Lung (tissue), 17 donors: ENCODE measurements at places on chromosomes 3 and 15. TPM values are rescaled to one million over a fixed set of nuclear protein-coding genes. Genes with fewer than 3 reads are reported as not detected.

DNA sequence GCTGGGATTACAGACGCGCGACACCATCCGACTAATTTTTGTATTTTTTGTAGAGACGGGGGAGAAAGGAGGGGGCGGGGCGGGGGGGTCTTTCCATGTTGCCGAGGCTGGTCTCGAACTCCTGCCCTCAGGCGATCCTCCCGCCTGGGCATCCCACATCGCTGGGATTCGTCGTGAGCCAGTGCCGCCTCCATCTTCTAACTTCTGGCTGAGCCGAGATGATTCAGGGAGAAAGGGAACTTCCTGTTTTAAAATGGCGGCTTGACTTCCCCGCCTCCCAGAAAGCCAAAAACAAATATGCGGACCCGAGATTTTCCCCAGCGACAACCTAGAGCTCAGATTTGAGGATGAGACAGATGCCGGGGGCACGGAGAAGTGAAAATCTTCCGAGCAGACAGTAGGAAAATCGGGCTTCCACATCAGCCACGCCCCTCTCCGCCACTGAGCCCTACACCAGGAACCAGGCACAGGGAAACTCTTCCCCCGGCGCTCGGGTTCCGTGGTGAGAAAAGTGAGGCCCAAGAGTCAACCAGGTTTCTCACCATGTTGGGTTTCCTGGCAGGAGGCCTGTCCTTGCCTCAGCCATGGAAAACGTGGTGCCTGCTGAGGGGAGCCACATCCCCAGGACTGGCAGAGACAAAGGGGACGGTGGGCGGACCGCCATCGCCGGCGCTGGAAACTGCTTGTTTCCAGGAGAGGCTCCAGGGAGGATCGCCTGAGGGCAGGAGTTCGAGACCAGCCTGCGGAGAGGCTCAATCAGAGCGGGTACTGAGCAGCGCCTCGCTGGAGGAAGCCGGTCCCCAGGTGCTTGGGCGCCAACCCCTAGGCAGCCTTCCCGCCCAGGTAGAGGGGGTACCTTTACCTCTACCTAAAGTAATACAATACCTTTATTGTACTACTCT is 18.7 kb downstream of the CHST14 start:
- no peaks in the 10 kb centered on the region for H3K36me3 ChIP-seq
- H3K27ac ChIP-seq, result no peak overlapping the region
- DNase-seq, result no peak
- no peaks in the 10 kb centered on the region for H3K4me1 ChIP-seq
- H3K27me3 ChIP-seq, result no peaks in the 10 kb centered on the region
- no peak overlapping the region for H3K4me3 ChIP-seq

- no peaks in the 10 kb centered on the region for H3K27me3 ChIP-seq
- no peak overlapping the region for H3K27ac ChIP-seq
- H3K36me3 ChIP-seq, result no peaks in the 10 kb centered on the region
- H3K4me1 ChIP-seq, result peaks cover 2% of the 10 kb centered on the region
- no peak overlapping the region for H3K4me3 ChIP-seq
These were observed 188.2 kb downstream of the MEGF11 start for GRCh38 chr15:66065325-66065724.

Gene FANCD2OS
- not detected for total RNA-seq

Gene TMEM212
- 11.5 TPM for total RNA-seq

Gene GUCA1C
- not detected for total RNA-seq

GRCh38 chr3:101784855-101785613 is 6.0 kb downstream of the NXPE3 start:
- H3K27me3 ChIP-seq, result no peaks in the 10 kb centered on the region
- H3K27ac ChIP-seq, result peak overlapping the region; percentile 87
- no peak for DNase-seq
- H3K4me1 ChIP-seq, result peaks cover 15% of the 10 kb centered on the region
- H3K36me3 ChIP-seq, result peaks cover 23% of the 10 kb centered on the region
- H3K4me3 ChIP-seq, result peak overlapping the region; percentile 31

Gene CCDC39
- 6.7 TPM for total RNA-seq

DNA sequence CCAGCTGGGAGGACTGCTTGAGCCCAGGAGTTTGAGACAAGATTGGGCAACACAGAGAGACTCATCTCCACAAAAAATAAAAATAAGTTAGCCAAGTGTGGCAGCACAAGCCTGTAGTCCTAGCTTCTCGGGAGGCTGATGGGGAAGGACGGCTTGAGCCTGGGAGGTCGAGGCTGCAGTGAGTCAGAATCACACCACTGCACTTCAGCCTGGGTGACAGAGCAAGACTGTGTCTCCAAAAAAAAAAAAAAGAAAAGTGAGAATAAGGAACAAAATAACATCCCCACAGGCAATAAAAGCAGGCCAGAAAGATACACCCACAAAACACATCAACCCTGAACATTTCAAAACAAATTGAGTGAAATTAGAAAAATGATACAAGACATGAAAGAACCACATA is 48.7 kb upstream of the OCA2 start:
- no peaks in the 10 kb centered on the region for H3K27me3 ChIP-seq
- no peak overlapping the region for H3K27ac ChIP-seq
- no peaks in the 10 kb centered on the region for H3K4me1 ChIP-seq

DNA sequence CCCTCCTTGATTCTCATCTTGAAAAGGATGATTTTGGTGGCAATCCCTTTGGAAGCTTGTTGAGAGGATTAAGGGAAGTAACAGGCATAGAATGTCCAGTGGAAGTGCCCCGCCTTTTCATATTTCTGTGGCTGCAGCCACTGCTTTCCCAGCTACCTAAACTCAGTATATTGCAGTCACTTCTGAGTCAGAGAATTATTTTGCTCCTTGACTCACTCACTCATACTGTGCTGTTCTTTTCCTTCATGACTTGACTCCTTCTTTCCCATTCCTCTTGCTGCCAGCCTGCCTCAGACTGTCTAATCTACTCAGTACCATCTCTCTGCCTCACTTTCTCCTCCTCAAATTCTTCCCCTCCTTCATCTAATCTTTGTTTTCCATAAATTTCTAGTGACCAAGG is 26.5 kb upstream of the POLR2M start:
- no peaks in the 10 kb centered on the region for H3K36me3 ChIP-seq
- H3K4me1 ChIP-seq, result no peaks in the 10 kb centered on the region
- H3K27me3 ChIP-seq, result no peaks in the 10 kb centered on the region
- DNase-seq, result no peak

- no peaks in the 10 kb centered on the region for H3K36me3 ChIP-seq
- no peak overlapping the region for H3K27ac ChIP-seq
- H3K4me3 ChIP-seq, result no peak overlapping the region
- no peaks in the 10 kb centered on the region for H3K4me1 ChIP-seq
- no peak for DNase-seq
These were observed 254.1 kb upstream of the ZNF717 start for GRCh38 chr3:76039431-76039830.

Gene BFSP2
- not detected for total RNA-seq

- H3K4me1 ChIP-seq, result peaks cover 11% of the 10 kb centered on the region
- DNase-seq, result no peak
- H3K36me3 ChIP-seq, result no peaks in the 10 kb centered on the region
- H3K27me3 ChIP-seq, result no peaks in the 10 kb centered on the region
- no peak overlapping the region for H3K4me3 ChIP-seq
These were observed 42.8 kb upstream of the SECISBP2L start for GRCh38 chr15:49088996-49089395.

Gene GADL1
- 2.4 TPM for total RNA-seq

- no peak overlapping the region for H3K27ac ChIP-seq
- H3K27me3 ChIP-seq, result no peaks in the 10 kb centered on the region
- H3K4me1 ChIP-seq, result peaks cover 6% of the 10 kb centered on the region
- no peak overlapping the region for H3K4me3 ChIP-seq
These were observed 93.4 kb downstream of the RBMS3 start for GRCh38 chr3:29374226-29374625.

- H3K27ac ChIP-seq, result no peak overlapping the region
- H3K4me1 ChIP-seq, result no peaks in the 10 kb centered on the region
- H3K36me3 ChIP-seq, result no peaks in the 10 kb centered on the region
- H3K27me3 ChIP-seq, result no peaks in the 10 kb centered on the region
These were observed 205.9 kb downstream of the CD47 start for GRCh38 chr3:107884719-107885460.

Gene GOLGA8A
- 73.1 TPM for total RNA-seq

- H3K27ac ChIP-seq, result peak overlapping the region; percentile 47
- H3K36me3 ChIP-seq, result no peaks in the 10 kb centered on the region
- H3K4me3 ChIP-seq, result no peak overlapping the region
- DNase-seq, result no peak
- no peaks in the 10 kb centered on the region for H3K27me3 ChIP-seq
These were observed 4.2 kb downstream of the STOML1 start for GRCh38 chr15:73987681-73988444.

Gene MOBP
- 0.14 TPM for total RNA-seq

- no peak overlapping the region for H3K27ac ChIP-seq
- H3K4me1 ChIP-seq, result no peaks in the 10 kb centered on the region
- H3K36me3 ChIP-seq, result no peaks in the 10 kb centered on the region
- DNase-seq, result no peak
These were observed 22.8 kb upstream of the GOLM2 start for GRCh38 chr15:44265757-44266156.

Gene TLE3
- total RNA-seq, result 72.1 TPM

DNA sequence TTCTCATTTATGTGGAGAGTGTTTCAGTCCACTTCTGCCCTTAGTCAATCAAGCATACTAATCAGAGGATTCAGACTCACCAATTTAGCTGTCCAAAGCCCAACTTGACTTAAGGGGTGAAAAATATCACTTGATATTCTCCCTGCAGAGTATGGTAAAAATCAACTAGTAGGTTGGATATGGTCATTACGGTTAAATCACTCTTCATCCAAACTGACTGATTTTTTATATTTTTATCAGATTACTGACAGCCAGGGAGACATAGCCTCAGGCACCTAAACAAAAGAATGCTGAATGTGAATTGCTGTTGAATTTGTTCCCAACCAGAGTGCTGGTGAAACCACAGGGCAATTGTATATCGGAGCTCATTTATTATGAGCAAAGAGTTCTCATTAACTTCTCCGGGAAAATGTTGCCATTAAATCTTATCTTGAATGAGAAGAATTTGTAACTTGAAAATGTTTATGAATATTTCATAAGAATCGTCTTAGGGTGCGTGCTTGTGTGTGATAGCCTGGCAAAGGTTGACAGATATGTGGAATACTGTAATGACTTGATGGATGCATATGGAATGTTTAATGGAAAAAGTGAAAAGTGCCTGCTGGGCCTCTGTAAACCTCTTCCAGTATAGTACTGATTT is 411.2 kb downstream of the NAALADL2 start:
- H3K27me3 ChIP-seq, result no peaks in the 10 kb centered on the region
- peaks cover 6% of the 10 kb centered on the region for H3K4me1 ChIP-seq
- H3K27ac ChIP-seq, result no peak overlapping the region

- DNase-seq, result no peak
- H3K4me3 ChIP-seq, result no peak overlapping the region
- no peaks in the 10 kb centered on the region for H3K4me1 ChIP-seq
- no peak overlapping the region for H3K27ac ChIP-seq
- no peaks in the 10 kb centered on the region for H3K36me3 ChIP-seq
These were observed 128.4 kb downstream of the ASB7 start for GRCh38 chr15:100730655-100731266.

DNA sequence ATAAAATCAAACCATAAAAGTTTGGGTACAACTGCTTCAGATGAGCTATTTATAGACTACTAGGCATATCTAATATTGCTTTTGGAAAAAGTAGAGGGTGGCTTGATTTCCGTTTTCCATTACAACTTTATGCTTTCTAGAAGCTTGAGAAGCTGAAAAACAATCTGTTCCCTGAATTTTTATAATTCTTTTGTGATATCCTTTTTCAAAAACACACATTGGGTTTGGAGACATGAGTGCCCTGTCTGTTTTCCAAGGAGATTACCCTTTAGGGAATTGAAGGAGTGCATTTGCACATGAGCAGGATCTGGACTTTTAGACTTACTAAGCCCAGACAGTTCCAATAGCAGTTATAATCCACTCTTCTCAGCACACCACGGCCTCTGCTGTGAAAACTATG is 49.5 kb upstream of the FILIP1L start:
- peaks cover 3% of the 10 kb centered on the region for H3K36me3 ChIP-seq
- no peak overlapping the region for H3K4me3 ChIP-seq
- no peak overlapping the region for H3K27ac ChIP-seq
- H3K4me1 ChIP-seq, result peaks cover 9% of the 10 kb centered on the region
- DNase-seq, result no peak

DNA sequence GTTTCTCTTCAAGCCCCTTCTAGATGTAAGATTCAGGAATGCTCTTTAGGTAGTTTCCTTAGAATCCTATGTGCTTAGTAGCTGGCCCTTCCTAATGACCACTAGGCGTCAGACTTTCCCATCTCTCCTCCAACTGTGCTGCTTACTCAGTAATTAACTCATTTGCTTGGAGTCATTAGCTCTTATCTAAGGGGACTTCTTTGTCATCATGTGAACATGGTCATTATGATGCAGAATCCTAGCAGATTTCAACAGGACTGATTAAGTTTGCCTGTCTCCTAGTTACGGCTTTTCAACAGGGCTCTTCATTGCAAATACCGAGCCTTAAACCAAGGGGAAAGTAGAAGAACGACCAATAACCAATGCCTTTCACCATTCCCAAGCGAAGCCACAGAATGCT is 46.4 kb downstream of the GJD2 start:
- H3K27ac ChIP-seq, result no peak overlapping the region
- H3K27me3 ChIP-seq, result no peaks in the 10 kb centered on the region
- peak; percentile 75 for DNase-seq
- no peaks in the 10 kb centered on the region for H3K4me1 ChIP-seq
- H3K36me3 ChIP-seq, result no peaks in the 10 kb centered on the region

DNA sequence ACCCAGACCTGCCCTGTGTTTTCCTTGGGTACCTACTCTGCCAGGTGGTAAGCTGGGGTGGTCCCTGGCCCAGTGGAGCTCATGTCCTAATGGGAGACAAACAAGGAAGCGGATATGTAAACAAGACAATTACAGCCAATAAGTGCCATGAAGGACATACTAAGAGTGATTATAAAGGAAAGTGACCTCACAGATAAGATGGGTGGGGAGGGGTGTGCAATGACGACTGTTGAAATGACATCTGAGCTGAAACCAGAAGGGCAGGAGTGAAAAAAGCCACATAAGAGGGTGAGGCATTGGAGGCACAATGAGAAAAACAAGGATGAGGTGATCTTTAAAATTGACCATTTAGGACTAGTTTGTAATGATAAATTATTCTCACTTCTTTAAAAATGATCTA is 336.2 kb upstream of the IL12A start:
- no peak for DNase-seq
- H3K4me3 ChIP-seq, result no peak overlapping the region
- H3K36me3 ChIP-seq, result no peaks in the 10 kb centered on the region
- H3K27ac ChIP-seq, result no peak overlapping the region
- H3K27me3 ChIP-seq, result no peaks in the 10 kb centered on the region

DNA sequence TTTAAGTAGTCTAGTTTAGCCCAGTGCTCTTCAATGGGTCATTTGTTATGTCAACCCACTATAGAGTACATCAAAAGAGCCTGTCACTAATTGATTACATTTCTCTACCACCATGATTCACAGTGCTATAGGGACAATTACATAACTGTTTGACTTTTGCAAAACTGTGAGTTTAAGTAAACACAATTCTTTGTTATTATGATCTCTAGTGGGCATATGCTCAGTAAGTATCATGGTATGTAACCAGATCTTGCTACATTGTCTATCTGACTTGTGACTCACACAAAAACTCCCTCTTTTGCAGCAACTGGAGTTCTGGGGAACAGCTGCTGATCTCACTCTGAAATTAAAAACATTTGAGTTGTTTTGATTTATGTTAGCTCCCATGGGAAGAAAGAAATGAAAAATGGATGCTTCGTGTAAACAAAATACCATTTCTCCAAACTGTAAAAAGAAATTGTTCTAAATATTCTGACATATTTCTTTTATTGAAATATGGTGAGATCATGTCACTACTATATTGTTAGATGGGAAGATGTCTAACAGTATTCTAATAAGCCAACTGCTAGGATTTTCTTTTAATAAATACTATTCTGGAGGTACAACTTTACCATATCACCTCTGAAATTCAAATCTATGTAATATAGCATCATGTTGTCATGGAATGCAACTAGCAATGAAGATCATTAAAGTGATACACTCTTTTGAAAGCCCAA is 470.4 kb downstream of the ROBO1 start:
- H3K4me1 ChIP-seq, result no peaks in the 10 kb centered on the region
- H3K36me3 ChIP-seq, result no peaks in the 10 kb centered on the region
- peak; percentile 77 for DNase-seq
